ENCODE measurements at places on chromosomes 2 and 18.

DNA sequence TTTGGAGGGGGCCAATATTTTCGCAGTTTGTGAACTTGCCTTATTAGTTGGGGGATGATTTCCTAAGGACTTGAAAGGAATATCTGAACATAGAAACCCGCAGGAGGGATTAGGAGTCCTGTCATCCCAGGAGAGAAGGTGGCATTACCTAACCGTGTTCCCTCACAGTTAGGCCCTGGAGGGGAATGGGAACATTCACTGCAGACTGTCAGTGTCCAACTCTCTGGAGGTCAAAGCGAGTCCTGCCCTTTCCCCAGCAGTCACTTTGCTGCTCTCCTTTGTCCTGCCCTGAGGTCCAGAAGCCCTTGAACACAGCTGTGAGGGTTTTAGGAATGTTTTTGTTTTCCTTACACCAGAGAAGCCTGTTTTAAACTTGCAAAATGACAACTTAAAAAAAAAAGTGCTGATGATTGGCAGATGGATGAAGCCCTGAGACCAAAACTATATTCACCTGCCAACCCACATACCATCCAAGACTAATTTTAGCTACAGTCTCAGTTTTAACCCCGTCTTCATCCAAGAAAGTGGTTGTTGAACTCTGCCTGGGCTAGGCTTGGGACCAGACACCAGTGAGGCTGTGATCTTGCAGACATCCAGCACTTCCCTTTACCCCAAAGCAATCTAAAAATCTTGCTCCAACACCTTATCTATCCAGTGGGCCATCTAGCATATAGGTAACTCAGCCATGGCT, 90.5 kb upstream of the MEX3C start:
- DNase-seq, result no peak

GRCh38 chr2:168641636-168642035, 160.8 kb upstream of the NOSTRIN start:
- DNase-seq, result no peak

DNA sequence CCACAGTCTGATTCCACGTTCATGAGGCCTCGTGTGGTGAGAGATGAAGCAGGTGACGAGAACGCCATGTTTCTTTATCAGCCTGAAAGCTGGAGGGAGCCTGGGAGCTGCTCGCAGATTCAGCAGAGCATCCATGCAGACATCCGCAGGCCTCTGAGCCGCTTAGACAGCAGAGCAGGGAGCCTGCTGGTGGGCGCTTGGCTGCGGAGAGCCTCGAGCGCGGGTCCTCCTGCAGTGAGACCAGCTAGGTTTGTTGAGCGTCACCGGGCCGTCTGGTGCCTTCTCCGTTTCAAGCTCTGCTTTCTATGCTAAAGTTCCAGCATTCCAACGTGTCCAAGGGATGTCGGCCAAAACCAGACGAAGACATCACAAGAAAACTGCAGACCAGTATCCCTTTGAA, 27.6 kb downstream of the CTDP1 start:
- no peak for DNase-seq

- no peak for DNase-seq
Observed at GRCh38 chr2:58620093-58620492, 379.0 kb upstream of the FANCL start.

DNA sequence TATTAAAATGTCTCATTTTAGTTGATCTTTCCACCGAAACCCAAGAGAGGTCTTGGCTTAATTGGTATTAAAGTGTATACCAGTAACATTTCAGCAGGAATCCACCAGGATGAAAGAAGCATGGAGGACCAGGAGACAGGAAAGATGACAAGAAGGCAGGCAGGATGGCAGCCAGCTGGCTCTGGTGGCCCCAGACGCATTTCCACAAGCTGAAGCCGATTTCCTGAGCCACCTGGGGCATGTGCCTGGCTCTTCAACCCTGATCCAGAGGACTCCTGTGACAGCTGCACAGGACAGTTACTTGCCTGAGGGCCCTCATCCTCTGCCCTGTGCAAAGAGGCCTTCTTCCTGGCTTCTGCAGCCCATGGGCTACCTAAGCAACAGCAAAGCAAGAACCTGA, 56.9 kb upstream of the NFU1 start:
- DNase-seq, result no peak

DNA sequence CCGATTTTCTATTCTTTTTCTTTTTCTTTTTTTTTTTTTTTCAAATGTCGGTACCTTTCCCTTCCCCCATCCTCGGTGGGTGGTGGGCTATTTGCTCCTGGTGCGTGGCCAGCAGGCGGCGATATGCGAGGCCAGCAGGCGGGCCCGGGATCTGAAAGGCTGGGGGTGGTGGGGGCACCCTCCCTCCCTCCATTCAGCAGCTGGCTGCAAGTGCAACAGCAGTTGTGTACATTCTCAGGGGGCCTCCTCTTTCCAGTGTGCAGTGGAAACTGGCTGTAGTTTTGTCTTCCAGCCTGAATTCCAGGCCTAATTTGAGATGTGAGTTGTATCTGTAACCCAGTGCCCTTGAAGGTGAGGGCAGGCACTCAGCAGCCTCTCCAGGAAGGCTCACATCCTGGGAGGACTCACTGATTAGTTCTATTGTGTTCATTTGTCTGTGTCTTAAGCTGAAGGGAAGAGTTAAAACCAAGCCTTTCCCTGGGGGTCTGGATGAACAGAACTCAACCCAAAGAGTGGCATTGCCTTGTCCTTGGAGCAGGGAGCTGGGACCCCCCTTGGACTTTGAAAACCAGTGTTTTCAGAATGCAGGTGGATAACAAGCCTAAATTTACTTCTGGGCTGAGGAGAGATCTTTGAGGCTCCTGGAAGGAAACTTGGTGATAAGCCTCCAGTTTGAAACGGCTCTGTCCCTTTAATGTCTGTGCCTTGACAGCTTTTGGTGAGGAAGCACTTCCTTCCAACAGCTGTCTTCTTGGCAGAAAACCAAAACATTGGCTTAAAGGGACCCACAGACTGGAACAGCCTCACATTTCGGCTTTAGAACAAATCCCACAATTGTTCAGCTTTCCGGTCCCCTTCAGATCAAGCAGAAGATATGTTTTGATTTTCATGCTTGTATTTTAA, 3.3 kb downstream of the MYCN start:
- no peak for DNase-seq

GRCh38 chr18:78986018-78986481, 6.4 kb downstream of the SALL3 start:
- DNase-seq, result no peak

GRCh38 chr2:31078579-31079105, 59.6 kb downstream of the GALNT14 start:
- no peak for DNase-seq

GRCh38 chr2:58428096-58429013, 187.2 kb upstream of the FANCL start:
- no peak for DNase-seq

DNA sequence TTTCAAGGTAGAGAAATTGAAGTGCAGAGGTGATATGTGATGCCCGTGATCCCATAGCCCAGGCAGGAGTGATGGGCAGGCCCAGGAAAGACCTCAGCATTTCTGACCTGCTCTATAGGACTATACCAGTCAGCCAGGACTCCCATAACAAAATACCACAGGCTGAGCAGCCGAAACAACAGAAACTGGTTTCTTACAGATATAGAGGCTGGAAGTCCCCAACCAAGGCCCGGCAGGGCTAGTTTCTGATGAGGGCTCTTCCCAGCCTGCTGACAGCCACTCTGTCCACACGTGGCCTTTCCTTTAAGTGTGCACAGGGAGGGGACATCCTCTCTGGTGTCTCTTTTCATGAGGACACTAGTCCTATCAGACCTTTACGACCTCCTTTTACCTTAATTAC, 104.2 kb upstream of the AGAP1 start:
- DNase-seq, result no peak

- DNase-seq, result no peak
Observed at GRCh38 chr2:113011108-113011507, 5.8 kb downstream of the IL36A start.

Measured in activated CD8-positive, alpha-beta T cell treated with anti-CD3 and anti-CD28 coated beads, Interleukin-2, amount 10 ng/mL, durations not matched to agents 7 days and 5 days (primary cell).